ENCODE measurements at places on chromosomes 7 and 10.

DNA sequence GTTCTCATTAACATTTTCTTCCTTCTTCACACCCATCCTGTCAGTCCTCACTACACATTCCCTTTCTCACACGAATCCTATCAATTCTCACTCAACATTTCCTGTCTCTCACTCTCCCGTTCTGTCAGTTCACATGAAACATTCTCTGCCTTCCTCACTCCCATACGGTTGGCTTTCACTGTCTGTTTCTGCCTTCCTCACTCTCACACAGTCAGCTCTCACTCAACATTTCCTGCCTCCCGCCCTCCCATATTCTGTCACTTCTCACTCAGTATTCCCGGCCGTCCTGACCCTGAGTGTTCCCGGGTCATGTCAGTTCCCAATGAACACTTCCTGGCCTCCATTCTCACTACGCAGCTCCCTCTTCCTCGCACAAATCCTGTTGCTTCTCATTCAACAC, 61.5 kb downstream of the DYNC2I1 start:
- no peak for DNase-seq

DNA sequence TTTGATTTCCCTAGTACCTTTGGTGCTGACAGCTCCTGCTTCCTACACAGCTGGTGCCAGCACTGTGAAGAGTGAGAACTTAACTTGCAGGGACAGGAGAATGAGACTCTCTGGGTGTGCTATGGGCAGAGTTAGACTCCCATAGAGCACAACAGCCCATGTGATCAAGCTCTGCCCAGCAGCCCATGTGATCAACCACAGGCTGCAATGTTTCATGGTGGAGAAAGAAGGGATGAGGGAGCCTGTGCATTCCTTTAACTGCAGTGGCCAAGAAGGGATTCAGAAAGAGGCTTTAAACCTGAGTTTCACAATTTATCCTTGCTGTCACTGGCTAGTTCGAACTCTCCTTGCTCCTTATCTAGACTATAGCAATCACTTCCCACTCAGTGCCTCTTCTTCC, 10.0 kb upstream of the MEST start:
- no peak for DNase-seq

- no peak for DNase-seq
These were observed 35.0 kb downstream of the RAMP3 start for GRCh38 chr7:45192621-45193041.

GRCh38 chr7:26198781-26199169, 1.8 kb downstream of the HNRNPA2B1 start:
- DNase-seq: no peak

DNA sequence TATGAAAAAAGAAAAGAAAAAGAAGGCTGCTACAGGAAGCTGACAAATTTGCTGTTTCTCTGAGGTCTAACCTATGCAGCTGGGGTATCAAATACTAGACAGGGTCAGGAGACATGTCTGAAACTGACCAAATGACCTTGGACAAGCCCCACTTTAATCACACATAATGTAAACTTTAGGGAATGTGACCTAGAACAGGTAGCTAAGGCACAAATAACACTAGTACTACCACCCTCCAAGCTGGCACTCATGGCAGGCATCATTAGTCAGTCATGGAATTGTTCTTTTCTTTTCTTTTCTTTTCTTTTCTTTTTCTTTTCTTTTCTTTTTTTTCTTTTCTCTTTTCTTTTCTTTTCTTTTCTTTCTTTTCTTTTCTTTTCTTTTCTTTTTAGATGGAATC, 250.4 kb downstream of the KCNMA1 start:
- DNase-seq: no peak

DNA sequence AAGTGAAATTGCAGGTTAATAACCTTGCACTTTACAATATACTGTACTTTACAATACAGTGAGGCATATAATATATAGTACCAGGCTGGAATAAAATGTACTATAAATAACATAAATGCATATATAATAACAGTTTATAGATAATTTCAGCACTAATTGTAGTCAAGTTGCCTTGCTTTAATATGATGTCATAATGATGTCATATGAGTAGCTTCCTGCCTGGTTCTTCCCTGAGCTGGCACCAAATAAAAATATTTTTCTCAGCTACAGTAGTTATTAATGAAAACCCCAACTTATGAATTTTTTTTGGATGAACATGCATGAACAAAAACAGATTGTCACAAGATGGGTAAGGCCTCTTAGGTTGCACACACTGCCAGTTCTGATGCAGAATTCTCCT, 816.7 kb downstream of the XPNPEP1 start:
- no peak for DNase-seq

- DNase-seq: no peak
These were observed 31.2 kb downstream of the ARMH3 start for GRCh38 chr10:102024799-102025198.
